ENCODE measurements at places on chromosomes 3 and 15.

- DNase-seq, result peak; percentile 64
These were observed 34.2 kb downstream of the TXNRD3 start for GRCh38 chr3:126620738-126621137.

- no peak for DNase-seq
These were observed 215.1 kb downstream of the ITPR1 start for GRCh38 chr3:4708230-4708629.

DNA sequence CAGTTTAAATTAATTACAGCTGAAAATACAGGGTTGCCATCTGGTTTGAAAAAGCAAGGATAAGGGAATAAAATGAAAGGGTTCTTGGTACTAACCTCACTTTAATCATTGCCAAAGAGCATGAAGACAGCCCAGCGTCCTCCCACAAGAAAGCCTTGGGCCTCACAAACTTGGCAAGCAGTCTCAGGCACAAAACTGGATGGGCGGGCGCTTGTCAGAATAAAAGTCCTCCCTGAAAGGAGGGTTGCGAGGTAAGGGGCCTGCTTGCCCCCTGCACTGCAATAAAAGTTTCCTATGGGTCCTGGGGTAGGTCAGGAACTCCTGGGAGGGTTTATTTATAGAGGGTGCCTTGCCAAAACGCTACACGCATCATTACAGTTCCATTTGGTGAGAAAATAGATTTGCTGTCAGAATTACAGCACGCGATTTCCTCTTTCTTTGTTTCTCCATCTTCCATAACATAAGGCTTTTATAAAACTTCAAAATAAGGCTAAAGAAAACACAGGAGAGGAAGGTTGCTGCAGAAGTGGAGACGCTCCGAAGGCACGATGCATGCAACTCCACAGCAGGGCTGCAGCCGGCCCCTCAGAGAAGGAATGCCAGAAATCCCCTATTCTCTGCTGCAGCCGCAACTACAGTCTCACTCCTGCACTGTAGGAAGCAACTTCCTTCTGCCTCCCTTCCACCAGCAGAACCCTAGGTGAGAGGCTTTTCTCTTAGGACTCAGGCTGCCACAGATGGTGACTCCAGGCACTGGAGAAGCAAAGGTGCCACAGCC, 61.3 kb downstream of the VGLL4 start:
- peak; percentile 92 for DNase-seq

DNA sequence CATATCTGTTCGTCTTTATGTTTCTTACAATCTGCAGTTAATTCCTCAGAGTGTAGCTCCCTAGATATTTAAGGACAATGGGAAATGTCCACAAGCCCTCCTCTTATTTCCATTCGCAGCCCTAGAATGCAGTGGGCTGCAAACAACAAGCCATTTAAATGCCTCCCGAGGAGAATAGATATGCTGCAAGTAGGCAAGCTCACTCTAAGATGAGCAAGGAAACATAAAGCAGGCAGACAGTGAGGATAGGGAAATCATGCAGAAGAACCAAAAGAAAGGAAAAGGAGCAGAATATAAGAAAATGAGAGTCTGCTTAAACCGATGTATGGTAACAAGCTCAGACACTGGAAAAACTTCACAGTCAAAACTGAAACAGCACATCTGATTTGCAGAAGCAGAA, 561.9 kb downstream of the GBE1 start:
- no peak for DNase-seq

GRCh38 chr15:65110676-65111292, 4.2 kb downstream of the UBAP1L start:
- peak; percentile 30 for DNase-seq

GRCh38 chr3:45554006-45554666, 40.4 kb upstream of the LIMD1 start:
- peak; percentile 75 for DNase-seq

DNA sequence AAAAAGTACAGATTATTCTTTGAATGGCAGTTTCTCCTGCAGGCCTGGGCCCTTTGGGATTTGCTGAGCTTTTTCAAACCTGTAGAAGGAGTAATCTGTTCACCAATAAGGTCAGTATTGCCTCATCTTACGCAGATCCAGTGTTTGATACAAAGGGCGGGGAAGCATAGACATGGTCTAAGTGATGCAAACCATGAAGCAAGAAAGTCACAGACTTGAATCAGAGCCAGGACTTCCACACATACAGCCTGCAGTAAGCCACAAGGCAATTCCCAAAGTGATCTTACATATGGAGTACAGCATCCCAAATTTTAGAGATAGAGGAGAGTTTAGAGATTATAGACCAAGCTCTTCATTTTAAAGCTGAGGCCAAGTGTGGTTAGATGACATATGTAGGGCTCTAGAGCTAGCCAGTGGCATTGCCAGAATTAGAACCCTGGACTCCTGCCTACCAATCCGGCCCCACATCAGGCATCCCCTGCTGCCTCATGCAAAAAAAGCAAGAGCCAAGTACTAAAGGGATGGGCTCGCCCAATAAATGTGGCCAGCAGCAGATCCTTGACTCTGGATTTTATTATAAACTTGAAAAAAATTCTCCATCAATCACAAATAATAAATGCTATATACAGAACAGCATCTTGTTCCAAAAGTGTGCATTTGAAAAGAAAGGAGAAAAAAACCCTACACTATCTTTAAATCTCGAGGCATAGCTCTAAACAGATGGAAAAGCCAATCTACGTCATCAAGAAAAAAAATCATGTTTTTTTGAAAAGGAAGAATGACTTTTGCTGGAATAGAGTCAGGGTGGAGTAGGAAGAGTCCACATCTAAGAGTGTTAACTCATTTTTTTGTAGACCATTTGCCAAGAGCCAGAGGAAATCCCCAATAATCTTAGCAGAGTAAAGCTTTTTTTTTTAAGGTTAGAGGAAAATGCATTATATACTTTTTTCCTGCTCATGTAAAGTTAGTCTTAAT, 24.0 kb downstream of the ABI3BP start:
- DNase-seq, result peak; percentile 71

Measured in fibroblast of skin of right biceps (primary cell).